NCI-H1694 treated with DMSO at 0.1 percent for 48 hours (cell line): ENCODE measurements at places on chromosomes 11 and 22.

DNA sequence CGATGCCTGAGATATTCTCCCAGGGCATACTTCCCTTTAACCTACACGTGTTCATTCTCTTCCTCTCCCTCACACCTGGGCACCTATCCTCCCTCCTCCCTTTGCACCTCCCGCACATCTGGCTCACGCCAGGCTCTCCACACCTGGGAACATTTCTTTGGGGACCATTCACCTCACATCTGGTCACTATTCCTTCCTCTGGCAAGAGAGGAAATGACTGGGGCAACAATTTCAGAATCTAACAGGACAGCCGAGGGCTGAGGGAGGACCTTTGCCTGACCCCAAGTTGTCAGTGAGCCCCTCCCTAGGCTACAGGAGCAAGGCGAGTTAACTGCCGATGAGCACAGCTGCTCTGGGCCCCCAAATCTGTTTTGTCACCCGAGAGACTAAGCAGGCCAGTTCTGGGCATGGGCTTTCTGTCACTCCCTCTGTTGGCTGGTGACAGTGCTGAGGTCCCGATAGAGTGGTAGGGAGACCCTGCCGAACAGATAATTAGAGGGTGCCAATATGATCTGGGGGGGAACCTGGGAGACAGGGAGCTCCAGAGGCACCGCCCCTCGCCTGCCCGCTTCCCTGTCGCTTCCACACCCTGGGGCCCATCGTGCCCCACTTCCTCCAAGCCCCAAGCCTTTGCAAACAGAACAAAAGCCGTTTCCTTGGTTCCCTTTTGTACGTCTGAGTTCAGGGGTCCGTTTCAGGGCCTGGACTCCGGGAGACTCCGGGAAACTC lies 45.6 kb downstream of the EIF3F start:
- DNase-seq, result no peak

- no peak for DNase-seq
These were observed 236.3 kb upstream of the SORL1-AS1 start for GRCh38 chr11:121688860-121689614.

GRCh38 chr11:113014262-113015097 lies 53.3 kb downstream of the NCAM1 start:
- peak; percentile 70 for DNase-seq

DNA sequence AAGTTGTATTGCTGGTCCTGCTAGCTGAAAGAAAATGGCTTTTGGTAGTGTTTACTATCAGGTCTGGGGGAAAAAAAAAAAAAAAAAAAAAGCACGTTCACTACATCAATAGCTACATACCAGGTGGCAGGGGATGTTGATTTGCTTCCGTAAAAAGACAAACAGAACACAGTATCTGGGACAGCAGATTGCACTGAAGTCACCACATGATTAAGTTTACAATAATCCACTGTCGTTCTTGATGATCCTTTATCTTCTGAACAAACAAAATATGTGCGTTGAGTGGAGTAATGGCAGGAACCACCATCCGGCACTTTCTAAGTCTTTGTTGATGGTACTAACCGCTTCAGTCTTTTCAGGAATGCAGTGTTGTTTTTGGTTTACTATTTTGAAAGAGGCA lies 48.7 kb downstream of the DDX6 start:
- DNase-seq, result no peak

DNA sequence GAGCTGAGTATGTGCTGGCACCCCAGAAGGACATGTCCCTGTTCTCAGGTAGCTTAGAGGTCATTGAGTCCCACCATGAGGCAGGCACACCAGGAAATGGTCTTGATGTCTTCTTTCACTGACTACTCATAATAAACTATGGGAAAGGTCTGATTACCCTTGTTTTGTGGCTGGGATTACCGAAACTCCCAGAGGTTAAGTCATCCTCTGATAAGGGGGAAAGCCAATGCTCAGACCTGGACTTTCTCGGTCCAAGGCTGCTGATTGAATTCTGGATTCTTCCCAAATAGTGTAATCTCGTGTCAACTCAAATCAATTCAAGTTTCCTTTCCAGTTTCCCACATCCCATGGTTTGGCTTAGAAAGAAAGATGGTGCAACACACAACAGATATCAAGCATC lies 3.7 kb upstream of the CD44 start:
- DNase-seq, result no peak

DNA sequence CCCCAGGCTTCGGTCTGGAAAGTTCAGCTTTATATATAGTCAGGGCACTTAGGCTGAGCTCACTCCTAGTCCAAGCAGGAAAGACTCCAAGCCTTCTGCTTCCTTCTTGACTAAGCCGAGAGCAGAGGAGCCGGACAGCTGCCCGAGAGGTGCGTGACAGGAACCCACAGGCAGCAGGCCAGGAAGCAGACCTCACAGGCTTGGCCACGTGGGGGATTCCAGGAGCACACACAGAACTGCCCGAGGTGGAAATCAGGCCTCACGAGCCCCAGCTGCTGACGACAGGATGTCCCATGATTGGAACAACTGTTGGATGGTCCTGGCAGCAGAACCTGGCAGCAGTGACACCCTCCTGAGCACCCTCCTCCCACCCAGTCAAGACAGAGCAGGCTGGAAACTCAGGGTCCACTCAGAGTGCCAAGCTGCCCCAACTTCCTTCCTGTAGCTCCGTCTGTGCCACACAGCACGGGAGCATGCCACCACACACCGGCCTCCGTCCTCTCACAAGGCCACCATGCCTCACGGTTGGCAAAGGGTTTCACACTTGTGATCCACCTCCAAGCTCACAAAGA lies 5.4 kb downstream of the PLA2G6 start:
- DNase-seq, result no peak

DNA sequence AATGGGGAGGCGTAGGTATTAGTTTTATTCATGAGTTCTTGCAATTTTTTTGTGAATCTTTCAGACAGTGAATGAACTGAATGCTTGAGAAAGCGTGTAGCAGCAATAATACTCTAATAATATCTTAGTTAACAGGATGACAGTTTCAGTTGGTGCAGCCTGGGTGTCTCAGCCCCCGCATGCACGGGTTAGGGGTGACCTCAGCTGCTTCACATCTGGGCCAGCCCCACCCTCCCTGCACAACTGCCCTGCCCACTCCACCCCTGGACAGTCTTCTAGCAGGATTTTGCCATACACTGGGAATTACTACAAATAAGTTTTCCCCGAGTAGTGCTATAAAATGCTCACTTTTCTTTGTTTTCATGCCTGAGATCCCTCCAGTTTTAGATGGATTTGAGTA lies 83.2 kb downstream of the ST3GAL4 start:
- no peak for DNase-seq

DNA sequence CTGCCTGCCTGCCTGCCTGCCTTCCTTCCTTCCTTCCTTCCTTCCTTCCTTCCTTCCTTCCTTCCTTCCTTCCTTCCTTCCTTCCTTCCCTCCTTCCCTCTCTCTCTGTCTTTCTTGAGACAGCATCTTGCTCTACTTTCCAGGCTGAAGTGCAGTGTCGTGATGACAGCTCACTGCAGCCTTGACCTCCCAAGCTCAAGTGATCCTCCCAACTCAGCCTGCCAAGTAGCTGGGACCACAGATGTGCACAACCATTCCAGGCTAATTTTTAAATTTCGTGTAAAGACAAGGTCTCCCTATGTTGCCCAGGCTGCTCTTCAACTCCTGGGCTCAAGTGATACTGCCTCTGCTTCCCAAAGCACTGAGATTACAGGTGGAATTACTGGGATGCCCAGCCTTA lies 328.2 kb upstream of the SORL1-AS1 start:
- no peak for DNase-seq

- no peak for DNase-seq
These were observed 110.0 kb upstream of the TENM4 start for GRCh38 chr11:79550809-79551208.

DNA sequence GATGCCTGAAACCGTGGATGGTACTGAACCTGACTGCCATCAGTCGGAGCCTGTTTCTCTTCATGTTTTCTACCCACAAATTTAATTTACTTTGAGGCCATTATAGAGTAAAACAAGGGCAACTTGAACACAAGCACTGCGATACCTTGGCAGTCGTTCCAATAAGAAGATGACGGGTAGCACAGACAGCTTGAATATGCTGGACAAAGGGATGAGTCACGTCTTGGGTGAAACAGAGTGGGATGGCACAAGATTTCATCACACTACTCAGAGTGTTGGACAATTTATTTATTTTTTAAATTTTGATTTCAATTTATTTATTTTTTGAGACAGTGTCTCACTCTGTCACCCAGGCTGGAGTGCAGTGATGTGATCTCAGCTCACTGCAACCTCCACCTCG lies 5.7 kb downstream of the DIXDC1 start:
- DNase-seq, result no peak

DNA sequence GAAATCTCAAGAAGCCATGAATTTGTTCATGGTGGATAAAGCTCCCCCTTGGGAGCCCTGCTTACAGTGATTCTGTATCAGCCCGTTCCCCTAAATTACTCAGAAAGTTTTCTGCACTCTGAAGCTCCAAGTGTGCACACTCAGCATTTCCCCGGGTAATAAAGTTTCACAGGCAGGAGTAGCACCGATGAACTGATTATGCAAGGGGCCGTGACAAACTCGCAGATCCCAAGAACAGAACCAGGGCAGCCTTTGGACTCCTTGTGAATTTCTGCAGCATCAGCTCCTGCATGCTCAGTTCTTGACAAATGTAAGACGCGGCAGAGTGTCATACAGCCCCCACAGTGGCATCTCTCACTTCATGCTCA lies 73.5 kb downstream of the COMMD9 start:
- no peak for DNase-seq

DNA sequence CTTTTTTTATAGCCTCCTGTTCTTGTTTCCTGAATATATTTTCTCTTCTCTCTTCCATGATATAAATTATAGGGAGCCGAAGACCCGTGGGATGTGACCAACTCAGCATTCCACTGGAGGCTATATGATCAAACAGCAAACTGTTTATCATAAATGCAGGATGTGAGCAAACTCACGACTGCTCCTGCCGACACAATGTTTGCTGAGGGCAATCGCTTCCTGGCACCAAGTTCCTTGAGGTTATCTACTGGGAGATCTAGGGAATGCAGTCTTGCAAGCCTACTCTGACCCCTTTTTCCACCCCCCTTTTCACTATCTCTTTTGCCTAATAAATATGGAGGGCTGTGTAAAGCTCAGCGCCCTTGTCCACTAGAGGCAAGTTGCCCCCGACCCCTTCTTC lies 13.5 kb upstream of the PLAAT4 start:
- no peak for DNase-seq

- no peak for DNase-seq
These were observed 18.7 kb downstream of the SLC6A5 start for GRCh38 chr11:20618083-20618482.

DNA sequence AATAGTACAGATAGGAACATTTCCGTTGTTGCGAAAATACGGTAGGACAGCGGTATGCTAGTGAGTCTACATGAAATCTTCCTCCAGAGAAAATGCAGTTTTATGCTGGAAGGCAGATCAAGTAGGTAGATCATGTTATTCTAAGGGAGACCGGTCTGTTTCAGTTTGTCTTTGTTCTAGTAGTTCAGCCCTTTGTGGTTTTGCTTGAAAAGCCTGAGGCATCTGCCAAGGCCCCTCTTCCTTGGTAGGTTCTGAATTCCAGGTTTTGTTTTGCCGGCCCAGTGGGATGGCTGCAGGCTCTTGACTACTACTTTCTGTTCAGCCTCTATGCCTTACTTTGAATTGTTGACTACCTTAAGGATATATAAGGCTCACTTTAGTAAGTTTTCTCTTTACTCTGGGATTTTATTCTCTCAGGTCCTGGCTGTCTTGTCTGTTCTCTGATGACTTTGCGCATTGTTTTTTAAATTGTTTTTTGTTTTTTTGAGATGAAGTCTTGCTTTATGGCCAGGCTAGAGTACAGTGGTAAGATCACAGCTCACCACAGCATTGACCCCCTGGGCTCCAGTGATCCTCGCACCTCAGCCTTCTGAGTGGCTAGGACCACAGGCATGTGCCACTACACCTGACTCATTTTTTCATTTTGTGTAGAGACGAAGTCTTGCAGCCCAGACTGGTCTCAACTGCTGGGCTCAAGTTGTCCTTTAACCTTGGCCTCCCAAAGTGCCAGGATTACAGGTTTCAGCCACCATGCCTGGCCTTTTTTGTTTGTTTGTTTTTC lies 53.7 kb downstream of the HIPK3 start:
- DNase-seq, result no peak

- DNase-seq, result no peak
These were observed at the start of gene MEI1 for GRCh38 chr22:41699264-41700107. MEI1 (plus strand) TSS chr22:41699503; CDS start chr22:41699539, 36 bp downstream.

DNA sequence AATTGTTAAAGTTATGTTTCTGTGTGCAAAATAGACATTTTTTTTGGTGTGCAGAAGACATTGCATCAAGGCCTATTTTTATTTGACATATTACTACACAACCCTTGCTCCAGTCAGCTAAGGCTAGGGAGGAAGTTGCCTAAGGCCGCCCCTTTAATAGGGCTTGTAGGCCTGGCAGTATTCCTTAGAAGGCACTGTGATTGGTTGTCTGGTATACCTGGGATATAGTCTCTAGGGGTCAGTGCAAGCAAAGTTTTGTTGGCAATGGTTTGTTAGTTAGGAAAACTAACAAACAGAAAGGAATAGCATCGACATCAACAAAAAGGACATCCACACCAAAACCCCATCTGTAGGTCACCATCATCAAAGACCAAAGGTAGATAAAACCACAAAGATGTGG lies 16.9 kb downstream of the CCDC15 start:
- no peak for DNase-seq

GRCh38 chr22:50576806-50577696 lies 1.2 kb downstream of the CPT1B start:
- DNase-seq, result no peak

- DNase-seq, result peak; percentile 86
These were observed 46.0 kb upstream of the PARVA start for GRCh38 chr11:12331239-12331874.

DNA sequence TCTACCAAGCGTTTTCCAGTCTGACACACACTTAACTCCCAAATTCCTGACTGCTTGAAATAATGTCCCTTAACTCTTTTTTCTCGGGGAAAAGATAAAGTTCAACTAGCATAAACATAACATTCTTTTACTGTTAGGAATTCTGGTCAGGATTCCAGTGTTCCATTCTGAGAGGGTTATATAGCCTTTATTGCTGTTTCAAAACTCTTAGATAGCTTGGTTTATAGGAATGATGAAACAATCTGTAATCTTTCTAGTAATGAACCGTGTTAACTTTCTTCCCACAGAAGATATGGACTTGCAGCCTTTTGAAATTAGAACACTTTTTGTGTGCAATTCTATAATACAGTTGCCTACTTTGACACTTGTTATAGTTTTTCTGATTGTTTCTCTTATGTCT lies 8.6 kb downstream of the REXO2 start:
- DNase-seq, result no peak

- no peak for DNase-seq
These were observed 69.7 kb upstream of the BMAL1 start for GRCh38 chr11:13207665-13208594.

GRCh38 chr11:9528573-9529333 lies 44.7 kb upstream of the WEE1 start:
- DNase-seq, result no peak
